Kidney (tissue), 22 donors: ENCODE measurements at places on chromosomes 13 and 19. TPM values are rescaled to one million over a fixed set of nuclear protein-coding genes. Genes with fewer than 3 reads are reported as not detected.

DNA sequence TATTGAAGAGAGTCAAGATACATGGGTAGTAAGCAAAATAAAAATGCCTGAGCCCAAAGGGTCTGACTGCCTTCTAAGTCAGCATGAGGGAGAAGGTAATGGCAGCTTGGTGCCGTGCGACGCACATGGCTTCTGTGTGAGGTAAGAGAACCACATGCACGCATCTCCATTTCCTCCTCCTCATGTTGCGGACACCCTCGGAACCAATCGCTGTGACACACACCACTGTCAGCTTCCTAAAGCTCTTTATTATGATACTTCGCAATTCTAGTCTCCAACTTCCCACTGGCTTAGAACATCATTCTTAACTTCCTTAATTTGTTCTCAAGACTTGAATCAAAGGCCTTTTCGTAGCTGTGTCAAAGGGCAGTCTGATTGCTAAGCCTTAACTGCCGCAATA lies 170.1 kb downstream of the OXGR1 start:
- H3K36me3 ChIP-seq, result no peaks in the 10 kb centered on the region
- DNase-seq, result no peak
- H3K4me3 ChIP-seq, result no peak overlapping the region
- no peaks in the 10 kb centered on the region for H3K4me1 ChIP-seq

DNA sequence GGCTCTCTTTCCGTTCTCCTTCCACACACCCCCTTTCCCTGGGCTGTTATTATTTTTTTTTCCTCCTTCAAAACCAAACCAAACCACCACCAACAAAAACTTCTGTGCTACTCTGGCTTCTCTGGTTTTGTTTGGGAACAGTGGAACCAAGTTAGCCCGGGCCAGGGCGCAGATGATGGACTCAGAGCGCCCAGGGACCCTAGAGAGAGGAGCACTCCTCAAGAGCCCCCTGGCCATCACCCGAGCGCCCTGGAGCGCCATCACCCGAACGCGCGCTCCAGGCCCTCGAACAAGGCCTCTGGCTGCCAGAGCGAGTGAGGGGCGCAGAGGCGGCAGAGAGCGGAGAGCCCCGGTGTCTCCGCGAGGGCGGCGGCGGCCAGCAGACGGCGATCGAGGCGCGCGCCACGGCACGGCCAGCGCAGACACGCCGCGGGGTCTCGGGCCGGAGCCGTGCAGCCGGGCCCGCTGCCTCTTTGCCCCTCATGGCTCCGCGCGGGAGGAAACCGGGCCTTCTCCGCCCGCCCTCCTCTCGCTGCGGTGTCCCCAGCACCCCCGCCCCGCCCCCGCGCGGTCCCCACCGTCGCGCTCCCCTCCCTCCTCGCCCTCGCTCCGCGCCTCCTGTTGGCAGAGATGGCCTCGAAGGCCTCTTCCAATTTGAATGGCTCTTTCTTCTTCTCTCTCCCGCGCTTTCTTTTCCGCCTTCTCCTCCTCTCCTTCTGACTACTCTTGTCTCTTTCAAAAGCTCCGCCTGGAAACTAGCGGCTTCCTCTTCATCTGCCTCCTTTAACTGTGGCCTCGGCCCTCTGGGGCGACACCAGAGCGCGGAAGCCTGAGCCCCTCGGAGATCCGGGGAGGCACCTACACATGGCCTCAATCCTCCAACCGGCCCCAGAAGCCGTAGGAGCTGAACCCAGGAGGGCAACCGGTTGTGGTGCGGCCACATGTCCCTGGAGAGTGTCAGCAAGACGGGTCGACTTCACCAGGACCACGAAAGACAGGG lies 4.1 kb upstream of the SOX1 start:
- H3K4me3 ChIP-seq, result no peak overlapping the region
- DNase-seq, result peak; percentile 68
- peaks cover 70% of the 10 kb centered on the region for H3K27me3 ChIP-seq
- H3K27ac ChIP-seq, result no peak overlapping the region

ZNF550 gene
- 15.1 TPM for total RNA-seq

DNA sequence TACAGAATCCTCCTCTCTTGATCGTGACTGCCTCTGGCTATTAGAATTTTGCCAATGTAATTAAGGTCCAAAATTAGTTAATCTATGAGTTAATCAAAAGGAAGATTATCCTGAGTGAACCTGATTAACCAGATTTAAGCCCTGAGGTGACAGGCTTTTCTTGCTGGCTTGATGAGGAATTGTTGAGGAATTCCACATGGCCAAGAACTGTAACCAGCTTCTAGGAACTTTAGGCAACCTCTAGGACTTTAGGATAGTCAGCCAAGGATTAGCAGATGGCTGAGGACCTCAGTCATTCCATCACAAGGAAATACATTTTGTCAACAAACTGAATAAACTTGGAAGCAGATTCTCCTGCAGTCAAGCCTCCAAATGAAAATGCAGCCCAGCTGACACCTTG lies 84.8 kb downstream of the STOML3 start:
- no peak overlapping the region for H3K27ac ChIP-seq
- no peak overlapping the region for H3K4me3 ChIP-seq
- H3K4me1 ChIP-seq, result no peaks in the 10 kb centered on the region
- H3K36me3 ChIP-seq, result no peaks in the 10 kb centered on the region
- no peaks in the 10 kb centered on the region for H3K27me3 ChIP-seq
- no peak for DNase-seq

SYDE1 gene
- 26.9 TPM for total RNA-seq

ADGRE3 gene
- total RNA-seq, result 0.25 TPM
